Endothelial cell of umbilical vein (primary cell): ENCODE measurements at places on chromosomes 2 and 18.

GRCh38 chr2:197011021-197011417 lies 84.5 kb upstream of the PGAP1 start:
- no peak for DNase-seq

- DNase-seq, result no peak
Measured at GRCh38 chr2:85550486-85550885, 10.8 kb downstream of the GGCX start.

- no peak for DNase-seq
Measured at GRCh38 chr18:64019922-64020756, 50.3 kb downstream of the SERPINB8 start.

- DNase-seq, result no peak
Measured at GRCh38 chr18:50473881-50474280, 86.0 kb upstream of the MAPK4 start.

GRCh38 chr2:140424471-140424870 lies 1644.3 kb upstream of the NXPH2 start:
- no peak for DNase-seq

- DNase-seq, result no peak
Measured at GRCh38 chr2:234808907-234809306, 142.9 kb upstream of the SH3BP4 start.

- no peak for DNase-seq
Measured at GRCh38 chr2:69209482-69209881, 177.5 kb downstream of the GFPT1 start.

GRCh38 chr2:237471438-237472186 lies 15.4 kb upstream of the MLPH start:
- peak; percentile 22 for DNase-seq

DNA sequence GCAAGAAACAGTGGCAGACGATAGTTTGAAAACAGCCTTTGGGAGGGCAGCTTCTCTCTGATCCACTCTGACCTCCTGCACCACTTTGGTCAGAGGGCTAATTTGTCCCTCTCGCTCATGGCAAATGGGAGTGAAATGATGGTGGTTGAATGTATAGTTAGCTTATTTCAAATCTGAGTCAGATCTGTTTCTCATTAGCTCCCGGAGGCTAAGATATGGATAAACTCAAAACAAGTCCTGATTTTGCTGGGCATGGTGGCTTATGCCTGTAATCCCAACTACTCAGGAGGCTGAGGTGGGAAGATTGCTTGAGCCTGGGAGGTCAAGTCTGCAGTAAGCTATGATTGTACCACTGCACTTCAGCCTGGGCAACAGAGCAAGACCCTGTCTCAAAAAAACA lies 145.0 kb downstream of the ALK start:
- no peak for DNase-seq

- DNase-seq, result no peak
Measured at GRCh38 chr18:75735291-75735690, 307.8 kb upstream of the SMIM21 start.

DNA sequence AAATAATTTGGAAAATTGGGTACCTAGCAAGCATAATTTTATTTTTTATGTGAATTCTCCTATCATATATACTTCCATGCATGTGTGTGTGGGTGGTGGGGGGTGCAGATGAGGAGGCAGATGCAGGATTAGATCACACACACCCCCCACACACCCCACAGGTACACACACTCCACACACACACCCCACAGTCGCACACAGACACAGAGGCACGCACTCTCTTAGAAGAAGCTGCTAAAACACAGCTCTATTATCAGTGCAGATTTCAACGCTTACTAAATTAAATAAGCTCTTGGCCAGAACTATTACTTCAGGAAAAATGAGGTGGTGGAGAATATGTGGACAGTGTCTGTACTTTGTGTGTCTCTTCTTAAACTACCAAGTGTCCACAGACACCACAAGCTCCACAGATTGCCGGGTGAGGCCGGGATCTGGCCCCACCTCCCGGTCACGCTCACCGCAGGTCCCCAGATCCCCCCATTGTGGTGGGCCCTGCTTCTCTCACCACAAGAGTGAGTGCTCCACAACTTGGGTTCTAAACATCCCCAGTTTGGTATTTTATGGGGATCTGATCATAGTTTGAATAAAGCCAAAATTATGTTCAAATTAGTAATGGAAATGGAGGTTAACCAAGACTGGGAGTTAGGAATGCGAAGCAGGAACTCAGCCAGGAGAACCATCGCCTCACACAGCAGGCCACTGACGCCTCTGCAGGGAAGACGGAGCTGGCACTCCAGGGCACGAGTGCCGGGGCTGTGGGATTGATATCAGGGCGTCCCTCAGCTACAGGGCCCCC lies 102.1 kb downstream of the PXDN start:
- no peak for DNase-seq

- no peak for DNase-seq
Measured at GRCh38 chr2:104861351-104862057, 7.6 kb downstream of the POU3F3 start.
